Activated naive CD4-positive, alpha-beta T cell treated with anti-CD3 and anti-CD28 coated beads for 36 hours (primary cell): ENCODE measurements at places on chromosomes 6 and 20. TPM values are rescaled to one million over a fixed set of nuclear protein-coding genes. Genes with fewer than 3 reads are reported as not detected.
A peak's percentile ranks its signal among the peaks of the same experiment; 100 is the strongest.

- DNase-seq = no peak
Observed at GRCh38 chr6:43823879-43824702, 54.1 kb downstream of the VEGFA start.

- no peak for DNase-seq
Observed at GRCh38 chr20:13105864-13106457, 97.2 kb downstream of the SPTLC3 start.

DNA sequence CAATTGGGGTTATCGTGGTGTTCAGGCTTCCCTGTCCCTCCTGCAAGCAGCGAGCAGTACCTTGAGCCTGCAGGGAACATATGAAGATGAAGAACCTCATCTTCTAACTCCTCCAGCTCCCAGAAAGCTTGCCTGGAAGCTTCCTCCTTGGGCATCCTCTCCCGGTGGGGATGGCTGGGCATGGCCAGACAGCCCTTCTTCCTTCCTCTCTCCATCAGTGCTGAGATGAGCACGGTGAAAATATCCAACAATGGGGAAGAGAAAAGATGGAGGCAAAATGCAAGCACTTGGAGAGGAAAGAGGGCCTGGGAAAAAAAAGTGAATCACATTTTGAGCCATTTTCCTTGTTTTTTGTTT, 107.7 kb upstream of the FOXA2 start:
- DNase-seq = no peak

DNA sequence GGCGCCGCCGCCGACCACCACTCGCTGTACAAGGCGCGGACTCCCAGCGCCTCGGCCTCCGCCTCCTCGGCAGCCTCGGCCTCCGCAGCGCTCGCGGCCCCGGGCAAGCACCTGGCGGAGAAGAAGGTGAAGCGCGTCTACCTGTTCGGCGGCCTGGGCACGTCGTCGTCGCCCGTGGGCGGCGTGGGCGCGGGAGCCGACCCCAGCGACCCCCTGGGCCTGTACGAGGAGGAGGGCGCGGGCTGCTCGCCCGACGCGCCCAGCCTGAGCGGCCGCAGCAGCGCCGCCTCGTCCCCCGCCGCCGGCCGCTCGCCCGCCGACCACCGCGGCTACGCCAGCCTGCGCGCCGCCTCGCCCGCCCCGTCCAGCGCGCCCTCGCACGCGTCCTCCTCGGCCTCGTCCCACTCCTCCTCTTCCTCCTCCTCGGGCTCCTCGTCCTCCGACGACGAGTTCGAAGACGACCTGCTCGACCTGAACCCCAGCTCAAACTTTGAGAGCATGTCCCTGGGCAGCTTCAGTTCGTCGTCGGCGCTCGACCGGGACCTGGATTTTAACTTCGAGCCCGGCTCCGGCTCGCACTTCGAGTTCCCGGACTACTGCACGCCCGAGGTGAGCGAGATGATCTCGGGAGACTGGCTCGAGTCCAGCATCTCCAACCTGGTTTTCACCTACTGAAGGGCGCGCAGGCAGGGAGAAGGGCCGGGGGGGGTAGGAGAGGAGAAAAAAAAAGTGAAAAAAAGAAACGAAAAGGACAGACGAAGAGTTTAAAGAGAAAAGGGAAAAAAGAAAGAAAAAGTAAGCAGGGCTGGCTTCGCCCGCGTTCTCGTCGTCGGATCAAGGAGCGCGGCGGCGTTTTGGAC, 2.0 kb downstream of the SOX4 start:
- DNase-seq = peak; percentile 25

- DNase-seq = no peak
Observed at GRCh38 chr6:1759870-1760269, 150.2 kb downstream of the FOXC1 start.

The TREML2 gene
- total RNA-seq = 12.2 TPM

The BPI gene
- total RNA-seq = not detected

The FAM83D gene
- total RNA-seq = 13.6 TPM

The CYP24A1 gene
- not detected for total RNA-seq
